ENCODE measurements at places on chromosomes 4 and X.

DNA sequence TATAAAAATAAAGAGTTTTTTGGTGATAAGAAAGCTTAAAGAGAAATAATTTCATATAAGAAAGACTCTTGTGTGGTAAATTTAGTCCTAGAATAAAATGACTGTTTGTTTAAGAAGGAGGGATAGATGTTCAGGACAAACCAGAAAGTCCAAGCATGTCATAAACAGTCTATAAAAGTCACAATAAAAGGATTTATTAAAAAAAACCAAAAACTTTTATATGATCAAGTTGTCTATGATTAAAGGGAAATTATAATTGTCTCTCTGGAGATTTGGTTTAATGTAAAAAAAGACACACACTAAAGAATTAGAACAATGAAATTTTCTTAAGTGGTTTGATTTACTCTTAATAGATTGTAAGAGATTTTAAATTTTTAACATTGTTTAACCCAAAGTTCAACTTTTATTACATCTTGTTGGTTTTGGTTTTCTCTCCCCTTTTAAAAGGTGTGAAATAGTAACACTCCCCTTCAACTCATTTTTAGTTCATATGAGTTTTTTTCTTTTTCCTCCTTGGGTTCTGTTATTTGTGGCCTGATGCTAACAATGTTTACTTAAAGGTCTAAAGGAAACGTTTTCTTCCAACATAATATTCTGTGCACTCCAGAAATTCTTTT is 89.7 kb downstream of the PDHA2 start:
- no peak for DNase-seq

DNA sequence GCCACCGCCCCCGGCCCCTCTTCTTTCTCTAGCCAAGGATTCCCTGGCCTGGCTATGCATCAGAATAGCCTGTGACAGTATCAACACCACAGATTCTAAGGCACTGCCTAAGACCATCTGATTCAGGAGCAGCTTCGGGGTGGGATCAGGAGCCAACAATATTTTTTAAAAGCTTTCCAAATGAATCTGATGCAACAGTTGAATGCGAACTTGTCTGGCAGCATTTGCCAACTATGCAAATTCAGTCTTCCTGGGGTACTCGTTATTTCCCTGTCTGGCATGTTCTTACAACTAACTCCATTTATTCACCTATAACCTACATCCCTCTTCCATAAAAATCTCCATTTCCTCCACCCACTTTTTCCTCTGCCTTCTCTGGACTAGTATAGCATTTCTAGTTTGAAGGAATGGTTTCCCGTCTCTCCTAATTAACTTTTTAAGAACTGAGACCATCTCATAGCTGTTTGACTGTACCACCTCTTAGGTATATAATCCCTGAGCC is 36.2 kb upstream of the UGDH start:
- DNase-seq = no peak

DNA sequence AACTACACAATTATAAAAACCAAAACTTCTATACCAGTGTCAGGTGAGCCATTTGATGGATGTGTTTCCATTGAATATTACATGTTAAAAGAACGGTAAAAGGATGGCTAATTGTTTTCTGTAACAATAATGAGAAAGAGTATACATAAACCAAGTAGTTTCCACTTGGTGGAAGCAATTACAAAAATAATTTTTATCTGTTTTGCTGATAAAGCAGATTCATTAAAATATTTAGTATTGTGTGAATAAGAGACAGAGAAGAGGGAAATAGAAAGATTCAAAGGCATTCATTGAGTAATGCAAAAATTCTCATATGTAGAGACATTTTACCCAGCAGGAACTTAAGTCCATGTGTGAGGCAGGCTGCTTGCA is 95.7 kb downstream of the ANK2 start:
- no peak for DNase-seq

GRCh38 chr4:137529432-137529831 is 2.9 kb downstream of the PCDH18 start:
- DNase-seq = no peak

DNA sequence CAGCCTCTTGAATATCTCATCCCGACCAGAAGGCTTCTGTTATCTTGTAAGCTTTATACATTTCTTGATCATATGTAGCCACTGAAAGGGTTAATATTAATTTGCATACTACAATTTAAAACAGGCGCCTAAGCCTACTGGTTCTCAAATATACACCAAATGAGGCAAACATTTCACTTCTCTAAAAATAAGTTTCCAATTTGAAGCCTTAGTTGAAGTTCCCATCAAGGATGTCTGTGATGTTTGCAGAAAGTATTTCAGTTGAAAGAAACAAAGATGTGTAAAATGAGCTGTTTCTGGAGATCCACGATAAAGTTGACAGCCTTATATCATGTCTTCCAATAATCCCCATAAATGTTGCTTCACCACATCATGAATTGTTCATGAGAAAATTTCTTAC is 70.6 kb downstream of the KIT start:
- DNase-seq = no peak

DNA sequence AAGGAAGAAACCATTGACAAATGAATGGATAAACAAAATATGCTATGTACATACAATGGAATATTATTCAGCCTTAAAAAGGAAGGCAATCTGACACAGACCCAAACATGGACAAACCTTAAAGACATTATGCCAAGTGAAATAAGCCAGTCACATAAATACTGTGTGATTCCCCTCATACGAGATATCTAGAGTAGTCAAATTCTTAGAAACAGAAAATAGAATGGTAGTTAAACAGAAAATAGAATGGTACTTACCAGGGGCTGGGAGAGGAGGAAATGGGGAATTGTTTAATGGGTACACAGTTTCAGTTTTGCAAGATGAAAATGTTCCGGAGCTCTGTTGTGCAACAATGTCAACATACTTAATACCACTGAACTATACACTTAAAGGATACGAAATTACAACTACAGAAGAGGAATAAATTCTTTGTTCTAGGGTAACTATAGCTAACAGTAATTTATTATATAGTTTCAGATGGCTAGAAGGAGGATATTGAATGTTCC is 47.8 kb upstream of the DUSP21 start:
- no peak for DNase-seq

DNA sequence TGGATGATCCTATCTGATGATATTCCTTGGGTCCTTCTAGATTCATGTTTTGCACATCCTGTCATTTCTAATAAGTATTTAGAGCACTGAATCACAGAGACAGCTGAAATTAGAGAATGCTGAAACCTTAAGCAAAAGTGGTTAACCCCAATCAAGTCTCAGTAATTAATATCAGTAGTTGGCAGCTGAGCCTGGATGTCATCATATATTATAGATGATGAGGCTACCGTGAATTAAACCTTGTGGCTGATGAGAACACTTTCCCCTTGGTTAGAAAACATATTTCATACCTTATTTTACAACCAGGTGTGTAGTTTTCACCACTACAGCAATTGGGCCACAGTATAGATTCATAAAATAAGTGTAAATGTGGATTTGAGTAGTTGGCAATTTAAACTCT is 499.0 kb downstream of the PDGFC start:
- DNase-seq = peak; percentile 38

DNA sequence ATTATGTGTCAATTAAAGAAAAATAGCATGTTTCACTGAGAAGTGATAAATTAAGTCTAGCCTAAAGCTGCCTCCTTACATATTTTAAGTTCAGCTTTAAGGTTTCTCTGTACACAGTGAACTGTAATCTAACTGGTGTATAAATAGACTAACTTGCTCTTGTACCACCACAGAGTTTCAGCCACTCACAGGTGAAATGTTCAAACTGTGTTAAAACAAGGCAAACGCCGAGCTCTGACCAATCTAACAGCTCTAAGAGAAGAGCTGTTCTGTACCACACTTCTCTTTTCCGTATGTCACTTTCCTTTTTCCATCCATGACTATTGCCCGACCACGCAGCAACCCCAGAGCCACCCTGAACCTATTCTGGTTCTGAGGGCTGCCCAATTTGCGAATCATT is 64.5 kb downstream of the DCHS2 start:
- no peak for DNase-seq

- DNase-seq = no peak
Observed at GRCh38 chr4:175930471-175930870, 118.4 kb upstream of the GPM6A start.

DNA sequence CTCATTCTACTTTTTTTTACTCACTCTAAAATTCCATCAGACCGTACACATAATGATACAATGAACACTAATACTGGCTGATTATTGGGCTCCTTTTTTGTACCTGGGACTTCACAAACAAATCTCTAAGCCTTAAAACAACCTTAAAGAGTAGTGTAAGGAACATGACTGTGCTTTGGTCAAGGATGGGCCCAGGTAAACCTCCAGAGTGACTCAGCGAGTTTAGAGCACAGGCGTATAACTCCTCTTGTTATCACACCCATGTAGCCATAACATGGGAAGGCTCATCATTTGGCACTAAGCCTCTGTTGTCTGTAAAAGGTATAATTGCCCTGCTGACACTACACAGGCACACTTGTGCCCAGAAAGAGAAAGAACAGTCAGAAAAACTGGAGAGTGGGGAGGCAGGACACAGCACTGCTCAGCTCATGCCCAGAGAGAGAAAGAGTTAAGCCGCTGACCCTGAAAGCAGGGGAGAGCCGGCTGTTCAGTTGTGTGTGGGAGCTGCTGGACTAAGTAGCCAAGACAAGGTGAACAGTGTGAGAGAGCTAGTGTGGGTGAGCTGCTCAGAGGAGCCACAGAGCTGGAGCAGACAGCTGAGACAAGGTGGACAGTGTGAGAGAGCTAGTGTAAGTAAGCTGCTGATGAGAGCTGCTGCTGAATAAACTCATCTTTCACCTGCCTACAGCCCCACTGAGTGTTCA is 319.6 kb upstream of the BMP3 start:
- DNase-seq = no peak

DNA sequence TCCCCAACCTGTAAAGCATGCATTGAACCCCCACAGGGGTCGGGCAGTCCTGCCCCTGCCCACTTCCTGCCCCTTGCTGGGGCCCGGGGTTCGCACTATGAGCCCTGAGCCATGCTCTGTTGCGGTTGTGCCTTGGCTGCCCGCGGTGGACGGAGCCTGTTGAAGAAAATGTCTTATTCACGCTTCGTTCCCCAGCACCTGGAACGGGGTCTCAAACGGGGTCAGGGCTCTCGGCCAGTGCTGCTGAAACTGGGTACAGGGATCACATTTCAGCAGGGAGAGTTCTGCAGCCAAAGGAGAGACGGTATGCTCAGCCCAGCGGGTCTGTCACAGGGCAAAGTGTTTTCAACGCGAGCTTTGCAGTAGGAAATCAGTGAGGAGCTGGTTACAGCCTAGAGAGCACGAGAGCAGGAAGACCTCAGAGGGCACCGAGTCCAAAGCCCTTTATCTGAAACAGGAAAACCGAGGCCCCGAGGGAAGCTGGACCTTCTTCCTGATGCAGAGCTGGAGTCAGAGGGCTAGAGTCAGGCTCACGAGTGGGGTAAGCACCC is 46.3 kb upstream of the AFAP1 start:
- DNase-seq = no peak

DNA sequence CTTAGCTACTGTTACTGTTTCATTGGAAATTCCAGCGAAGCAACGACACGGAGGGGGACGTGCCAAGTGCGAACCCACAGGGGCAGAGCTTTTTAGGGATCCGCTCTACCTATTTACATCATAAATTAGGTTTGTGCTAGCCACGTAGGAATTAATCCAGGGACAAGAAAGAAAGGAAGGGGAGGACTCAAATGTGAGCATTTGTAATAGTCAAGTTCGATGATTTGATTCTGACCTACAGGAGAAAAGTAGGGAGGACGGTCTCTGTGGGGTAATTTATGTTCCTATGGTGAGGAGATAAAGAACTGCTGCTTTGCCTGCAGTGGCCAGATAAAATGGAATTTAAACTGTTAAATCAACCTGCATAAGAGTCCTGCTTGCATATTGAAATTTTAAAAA is 1.7 kb downstream of the INTS6L start:
- DNase-seq = no peak

- no peak for DNase-seq
Observed at GRCh38 chrX:70049925-70050324, at the start of gene AWAT2. TSS of gene AWAT2 (minus strand) at chrX:70049938. CDS start at chrX:70049932, 6 bp downstream.

GRCh38 chr4:75169427-75169826 is 236.5 kb downstream of the PARM1 start:
- no peak for DNase-seq

DNA sequence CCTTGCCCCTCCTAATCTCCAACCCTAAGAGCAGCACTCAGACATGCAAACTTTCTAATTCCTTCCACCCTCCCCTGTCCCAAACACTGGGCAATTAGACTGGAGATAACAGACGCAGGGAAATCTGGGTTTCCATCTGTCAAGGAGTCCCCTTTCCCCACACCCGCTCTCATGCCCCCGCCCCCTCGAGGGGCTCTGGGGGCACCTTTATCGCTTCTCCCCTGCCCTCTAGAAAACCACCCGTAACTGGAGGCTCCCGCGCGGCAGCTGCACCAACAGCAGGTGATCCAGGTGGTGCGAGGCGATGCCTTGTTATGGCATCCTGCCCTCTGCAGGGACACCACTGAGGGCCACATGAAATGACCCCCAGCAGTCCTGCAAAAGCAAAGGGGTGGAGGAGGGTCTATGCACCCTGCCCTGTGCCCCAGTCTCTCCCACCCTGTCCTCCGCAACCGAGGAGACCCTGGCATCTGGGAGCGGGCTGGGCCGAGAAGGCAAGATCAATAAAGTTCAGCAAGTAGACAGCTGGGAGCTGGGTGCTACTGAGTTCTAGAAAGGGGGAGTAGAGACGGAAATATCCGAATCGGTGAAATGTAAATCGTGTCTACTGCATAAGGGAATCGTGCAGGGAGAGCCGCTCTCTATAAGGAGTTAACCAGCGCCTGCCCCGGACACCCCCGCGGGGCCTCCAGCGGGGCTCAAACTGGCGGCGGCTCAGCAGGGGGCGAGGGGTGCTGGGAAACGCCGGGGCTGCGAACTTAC is 1.6 kb downstream of the KCTD8 start:
- no peak for DNase-seq

DNA sequence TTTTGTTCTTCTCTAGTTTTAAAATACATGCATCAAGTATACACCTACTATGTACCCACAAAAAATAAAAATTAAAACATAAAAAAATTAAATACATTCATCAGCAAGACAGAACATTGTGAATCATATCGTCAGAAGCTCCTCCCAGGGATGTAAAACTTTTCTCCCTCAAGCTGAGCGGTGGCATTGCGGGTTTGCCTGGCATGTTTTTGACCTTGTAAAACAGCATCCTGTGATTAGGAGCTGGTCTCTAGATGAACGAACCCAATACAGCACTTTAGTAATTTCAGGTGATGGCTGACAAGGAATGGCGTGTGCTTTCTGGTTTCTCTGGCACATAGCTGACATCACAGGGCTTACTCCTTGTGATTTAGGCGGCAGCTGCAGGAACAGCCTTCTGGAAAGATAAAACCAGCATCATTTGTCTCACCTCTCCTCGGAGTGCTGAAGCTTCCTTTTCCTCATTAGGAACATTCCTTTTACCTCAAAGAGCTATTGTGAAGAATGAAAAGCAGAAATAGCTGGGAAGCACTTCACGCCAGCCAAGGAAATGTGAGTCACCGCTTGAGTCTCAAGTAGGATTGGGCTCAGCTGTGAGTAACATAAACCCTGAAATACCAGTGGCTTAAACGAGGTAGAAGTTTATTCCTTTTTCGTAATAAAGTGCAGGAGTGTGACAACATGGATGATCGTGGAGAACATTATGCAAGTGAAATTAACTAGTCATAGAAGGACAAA is 44.3 kb downstream of the NYX start:
- DNase-seq = no peak

- DNase-seq = no peak
Observed at GRCh38 chr4:84035568-84035967, 463.5 kb downstream of the NKX6-1 start.

GRCh38 chr4:7582313-7583097 is 147.8 kb upstream of the PSAPL1 start:
- DNase-seq = no peak
